ENCODE measurements at places on chromosomes 4 and X.

DNA sequence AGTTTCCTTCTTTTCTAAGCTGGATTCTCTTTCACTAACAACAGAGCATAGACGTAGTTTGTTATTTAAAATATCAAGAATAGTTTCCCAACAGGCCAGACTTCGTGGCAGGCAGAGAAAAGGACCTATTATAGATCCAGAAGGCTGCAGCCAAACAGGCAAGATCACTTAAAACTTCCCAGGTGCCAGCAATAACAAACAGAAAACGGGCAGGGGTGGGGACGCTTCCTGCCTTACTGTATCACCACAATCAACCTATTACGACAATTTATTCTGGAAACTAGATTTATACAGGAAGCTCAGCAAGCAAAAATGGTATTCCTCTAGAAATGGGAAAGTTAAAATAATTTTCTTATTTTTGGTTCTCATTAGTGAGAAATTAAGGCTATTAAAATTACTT, 22.1 kb downstream of the RWDD4 start:
- no peak for DNase-seq

- peak; percentile 50 for DNase-seq
These were observed at the start of gene ZCCHC18 for GRCh38 chrX:104112326-104112951. Gene ZCCHC18 (plus strand): TSS chrX:104112523. CDS start chrX:104114112, 1,589 bp downstream.

GRCh38 chrX:155144926-155145325, 71.3 kb upstream of the VBP1 start:
- no peak for DNase-seq

- DNase-seq, result no peak
These were observed 201.9 kb upstream of the BCOR start for GRCh38 chrX:40299641-40300046.

DNA sequence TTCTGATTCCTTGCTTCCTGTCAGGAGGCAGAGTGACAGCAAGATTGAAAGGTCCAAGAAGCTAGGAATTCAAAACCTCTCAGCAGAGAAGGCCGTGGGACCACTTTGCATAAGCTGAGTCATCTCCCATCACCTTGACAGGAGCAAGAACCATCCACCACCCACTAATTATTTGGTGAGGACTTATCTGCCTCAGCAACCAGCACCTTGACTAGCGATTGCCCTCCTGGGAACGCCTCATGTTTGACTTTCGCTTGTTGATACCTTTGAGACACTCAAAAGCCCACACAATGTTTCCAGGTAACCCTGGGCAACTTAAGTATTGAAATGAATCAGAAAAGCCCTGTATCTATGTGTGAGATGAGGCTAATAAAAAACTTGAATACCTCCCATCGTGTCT, 233.5 kb upstream of the GYPA start:
- no peak for DNase-seq

DNA sequence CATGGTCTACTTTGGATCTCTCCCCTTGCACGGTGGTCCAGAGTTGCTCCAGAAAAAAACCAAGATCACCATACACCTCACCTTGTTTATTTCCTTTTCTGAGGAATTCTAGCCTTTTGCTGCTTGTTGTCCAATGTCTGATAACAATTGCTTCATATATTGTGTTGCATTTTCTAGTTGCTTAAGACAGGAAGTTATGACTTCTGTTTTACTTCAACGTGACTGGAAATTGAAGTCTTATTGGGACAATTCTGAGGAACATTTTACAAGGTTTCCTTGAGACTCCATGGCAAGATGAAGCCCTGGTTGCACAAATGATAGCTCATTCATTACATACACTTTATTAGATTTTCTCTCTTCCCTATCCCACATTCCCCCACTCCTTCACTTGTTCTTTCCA, 5.2 kb downstream of the CXCL1 start:
- no peak for DNase-seq

GRCh38 chr4:155624478-155624877, 42.2 kb upstream of the GUCY1A1 start:
- no peak for DNase-seq
